ENCODE measurements at places on chromosomes 12 and 14. TPM values are rescaled to one million over a fixed set of nuclear protein-coding genes. Genes with fewer than 3 reads are reported as not detected.

The KIF5A gene
- under 0.01 TPM for total RNA-seq

The NINJ2 gene
- total RNA-seq = 0.90 TPM

The IFT43 gene
- 31.6 TPM for total RNA-seq

The NPFF gene
- total RNA-seq = not detected

The REP15 gene
- total RNA-seq = 1.5 TPM

The KRT77 gene
- not detected for total RNA-seq

The KRT4 gene
- not detected for total RNA-seq

The DBX2 gene
- not detected for total RNA-seq

The ACACB gene
- total RNA-seq = 0.66 TPM

The ANKRD33 gene
- 0.09 TPM for total RNA-seq
